ENCODE measurements at places on chromosomes 5 and 9.

DNA sequence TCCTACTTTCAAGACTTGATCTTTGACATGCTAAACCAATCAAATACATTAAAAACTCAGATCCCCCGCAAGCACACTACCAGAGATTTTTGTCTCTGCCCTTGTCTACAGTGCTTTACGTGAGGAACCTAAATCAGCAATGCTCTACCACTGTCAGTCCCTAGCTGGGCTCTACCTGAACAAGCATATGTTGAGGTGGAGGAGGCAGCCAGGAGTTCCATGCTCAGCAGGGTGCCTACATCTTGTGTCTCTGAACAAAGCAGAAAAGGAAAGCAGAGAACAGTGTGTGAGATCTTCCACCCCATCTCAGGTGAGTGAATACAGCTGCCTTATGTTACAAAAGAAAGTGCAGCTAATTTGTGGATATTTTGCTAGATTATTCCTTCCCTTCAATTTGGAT, 255.0 kb downstream of the NDUFS4 start:
- no peak for DNase-seq

DNA sequence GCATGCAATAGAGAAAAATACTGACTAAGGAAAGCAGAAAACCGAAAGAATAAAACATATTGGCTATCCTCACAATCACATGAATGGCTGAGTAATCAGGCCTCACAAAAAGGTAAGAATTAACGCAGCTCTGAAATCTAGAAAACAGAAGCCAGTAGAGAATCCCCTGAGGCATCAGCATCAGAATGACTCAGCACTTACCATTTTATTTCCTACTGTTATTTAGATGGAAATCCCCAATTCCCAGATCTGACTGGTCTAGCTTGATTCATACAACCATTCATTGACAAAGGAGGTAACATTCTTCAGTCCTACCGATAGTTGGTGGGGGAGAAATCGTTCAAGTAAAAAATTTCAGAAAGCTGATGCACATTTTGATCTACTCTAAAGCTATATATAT, 1408.4 kb upstream of the WWC1 start:
- no peak for DNase-seq

DNA sequence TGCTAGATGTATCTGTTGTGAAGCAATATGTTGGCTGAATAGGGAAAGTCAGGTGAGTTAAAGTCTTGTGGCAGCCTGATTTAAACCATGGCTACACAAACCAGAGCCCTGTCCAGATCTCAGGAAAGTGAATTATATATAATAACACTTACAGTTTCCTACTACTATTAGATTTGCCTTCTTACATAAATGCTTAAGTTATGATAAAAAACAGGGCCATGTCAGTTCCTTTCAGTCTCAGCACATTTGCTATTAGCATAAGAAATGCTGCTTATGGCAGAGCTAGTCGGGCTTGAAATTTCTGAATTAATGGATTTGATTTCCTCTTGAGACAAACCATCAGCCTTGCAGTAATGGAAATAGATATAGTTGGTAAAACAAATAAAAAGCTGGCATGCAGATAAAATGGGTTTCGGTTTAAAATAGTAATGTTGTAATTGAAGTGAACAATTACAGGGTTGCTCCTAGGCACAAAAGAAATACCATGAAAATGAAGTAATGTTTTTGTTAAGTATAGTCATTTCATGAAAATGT, 664.2 kb upstream of the ZNF608 start:
- peak; percentile 73 for DNase-seq

- no peak for DNase-seq
Measured at GRCh38 chr9:71361357-71361756, 239.9 kb upstream of the TRPM3 start.

- no peak for DNase-seq
Measured at GRCh38 chr5:94389515-94389899, 228.9 kb downstream of the KIAA0825 start.

DNA sequence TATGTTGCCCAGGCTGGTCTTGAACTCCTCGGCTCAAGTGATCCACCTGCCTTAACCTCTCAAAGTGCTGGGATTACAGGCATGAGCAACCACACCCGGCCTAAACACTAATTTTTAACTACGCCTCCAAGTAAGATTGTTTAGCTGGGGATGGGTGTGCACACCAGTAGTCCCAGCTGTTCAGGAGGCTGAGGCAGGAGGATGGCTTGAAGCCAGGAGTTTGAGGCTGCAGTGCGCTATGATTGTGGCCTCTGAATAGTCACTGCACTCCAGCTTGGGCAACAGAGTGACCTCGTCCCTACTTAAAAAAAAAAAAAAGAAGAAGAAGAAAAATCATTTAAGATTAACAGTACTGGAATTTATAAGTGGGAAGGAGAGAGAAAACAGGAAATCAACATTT, 90.8 kb upstream of the NR5A1 start:
- no peak for DNase-seq

DNA sequence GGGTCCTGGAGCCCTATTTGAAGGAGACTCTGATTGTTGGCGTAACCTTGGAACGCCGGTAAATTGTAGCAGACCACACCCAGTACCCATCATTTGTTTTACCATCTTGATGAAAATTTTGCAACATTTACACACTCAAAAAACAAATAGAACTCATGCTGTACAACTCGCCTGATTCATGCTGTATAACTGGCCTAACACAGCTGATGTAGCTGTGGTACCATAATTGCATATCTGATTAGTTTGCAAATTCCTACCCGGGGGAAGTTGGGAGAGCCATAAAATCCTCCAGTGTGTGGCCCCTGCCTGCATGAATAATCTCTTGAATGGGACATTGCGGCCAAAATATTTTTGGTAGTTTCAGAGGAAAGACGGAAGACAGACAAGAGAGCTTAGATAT, 9.7 kb downstream of the NIPAL4 start:
- DNase-seq, result no peak

DNA sequence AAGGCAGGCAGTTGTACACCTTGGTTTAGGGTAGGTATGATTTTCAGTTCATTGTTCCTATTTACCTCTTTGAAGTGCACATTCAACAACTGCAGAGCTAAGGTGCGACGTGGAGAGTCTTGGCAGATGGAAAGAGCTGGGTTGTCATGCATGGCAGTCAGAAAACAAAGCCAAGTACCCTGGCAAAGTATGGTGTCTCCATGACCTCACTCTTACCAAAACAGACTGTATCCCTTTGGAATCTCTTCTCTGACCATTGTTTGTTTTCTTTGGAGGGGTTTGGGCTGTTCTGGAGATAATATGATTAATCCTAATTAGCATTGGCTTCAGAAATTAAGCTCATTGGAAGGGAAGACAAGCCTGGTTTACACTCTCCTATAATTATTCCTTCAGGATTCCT, 665.7 kb downstream of the DNAH5 start:
- DNase-seq, result peak; percentile 83

All from NCI-H446 treated with DMSO at 0.1 percent for 48 hours (cell line).